ENCODE measurements at places on chromosomes 1 and 21.
A peak's percentile ranks its signal among the peaks of the same experiment; 100 is the strongest.

DNA sequence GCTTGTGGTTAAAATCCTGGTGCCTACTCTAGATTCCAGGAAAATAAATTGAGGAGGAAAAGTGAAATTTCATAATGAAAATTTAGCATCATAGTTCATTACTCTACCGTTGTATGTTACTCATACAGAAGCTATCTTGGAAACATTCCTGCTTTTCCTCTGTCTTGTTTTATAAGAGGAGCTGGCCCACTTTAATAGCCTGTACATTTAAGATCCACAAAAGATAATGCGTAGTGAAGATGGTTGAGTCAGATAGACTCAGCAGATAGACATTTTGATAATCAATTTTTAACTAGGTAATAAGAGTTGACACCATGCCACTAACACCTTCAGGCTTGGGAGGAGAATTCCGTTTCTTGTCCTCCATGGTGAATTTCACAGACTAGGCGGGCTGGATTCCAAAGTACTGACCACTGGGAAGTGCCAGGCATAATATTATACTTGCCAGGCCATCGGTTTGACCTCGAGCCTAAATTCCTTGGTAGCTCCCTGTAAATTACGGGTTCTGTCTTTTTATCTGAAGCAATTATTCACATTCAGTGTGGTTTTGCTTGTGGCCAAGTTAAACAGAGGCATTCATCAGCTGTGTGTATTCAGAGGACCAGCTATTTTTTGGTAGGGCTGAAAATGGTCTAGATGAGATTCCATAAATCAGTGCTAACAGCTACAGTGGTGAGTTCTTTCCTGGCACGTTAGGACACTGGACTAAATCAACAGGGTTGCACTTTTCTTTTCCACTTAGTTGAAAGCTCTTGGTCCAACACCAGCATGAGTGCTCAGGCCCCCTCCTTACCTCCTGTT lies 111.9 kb upstream of the KAZN start:
- no peak for DNase-seq

- no peak for DNase-seq
Measured at GRCh38 chr1:103373991-103374390, 151.5 kb upstream of the RNPC3 start.

- DNase-seq = no peak
Measured at GRCh38 chr1:92992054-92992453, 30.8 kb upstream of the DIPK1A start.

DNA sequence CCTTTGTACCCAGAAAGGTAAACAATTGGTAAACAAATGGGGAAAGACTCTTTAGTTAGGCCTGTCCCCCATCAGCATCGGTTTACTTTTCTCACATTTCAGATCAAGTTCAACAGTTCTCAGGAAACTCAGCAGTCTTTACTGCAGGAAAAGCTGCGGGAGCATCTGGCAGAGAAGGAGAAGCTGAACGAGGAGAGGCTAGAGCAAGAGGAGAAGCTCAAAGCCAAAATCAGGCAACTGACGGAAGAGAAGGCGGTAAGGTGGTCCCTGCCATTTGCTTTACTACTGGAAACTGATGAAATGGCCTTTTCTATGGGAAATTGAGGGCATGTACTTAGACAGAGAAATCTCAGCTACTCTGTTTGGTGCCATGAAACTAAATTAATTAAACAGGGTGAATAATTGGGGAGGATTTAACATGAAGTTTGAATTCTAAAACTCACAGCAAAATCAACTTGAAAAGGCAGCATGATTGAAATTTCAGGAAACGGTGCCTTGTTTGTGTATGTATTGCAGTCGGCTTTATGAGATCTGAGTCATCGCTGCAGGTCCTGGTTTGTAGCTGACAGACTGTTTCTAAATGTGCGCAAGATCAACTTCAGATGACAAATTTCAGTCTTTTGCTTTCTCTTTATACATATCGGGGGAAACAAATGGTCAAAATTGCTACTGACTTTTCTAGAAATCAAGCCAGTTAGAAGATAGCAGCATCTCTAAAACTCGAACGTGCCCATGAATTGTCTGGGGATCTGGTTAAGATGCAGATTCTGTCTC lies 67.9 kb upstream of the EFHD2 start:
- peak; percentile 83 for DNase-seq

DNA sequence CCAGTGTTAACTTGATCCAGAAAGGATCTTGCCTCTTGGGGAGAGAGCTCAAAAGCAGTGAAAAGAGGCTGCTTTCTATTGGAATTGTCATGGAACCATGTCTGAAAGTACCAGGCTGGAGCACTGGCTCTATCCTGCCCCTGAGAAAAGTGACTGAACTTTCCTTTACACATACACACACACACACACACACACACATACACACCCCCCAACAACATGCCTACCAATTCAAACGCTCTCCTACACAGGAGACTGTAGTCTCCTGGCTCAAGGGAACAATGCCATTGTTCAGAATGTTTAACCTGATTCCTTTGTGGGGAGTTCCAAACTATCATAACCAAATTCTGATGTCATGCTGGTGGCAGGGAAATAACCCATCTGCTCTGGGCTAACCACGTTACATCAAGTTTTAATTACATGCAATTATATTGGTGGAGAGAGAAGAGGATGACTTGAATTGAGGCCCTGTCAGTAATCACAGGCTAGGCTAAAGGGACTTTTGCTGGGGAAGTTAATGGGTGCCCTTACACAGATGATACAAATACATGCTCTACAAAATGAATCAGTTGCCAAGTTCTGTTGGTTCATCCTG lies 52.3 kb upstream of the DUSP10 start:
- DNase-seq = no peak

- no peak for DNase-seq
Measured at GRCh38 chr1:167666416-167666815, 36.4 kb downstream of the RCSD1 start.

- DNase-seq = no peak
Measured at GRCh38 chr1:246147524-246148461, 359.3 kb downstream of the SMYD3 start.
